ENCODE measurements at places on chromosomes 1 and 21. TPM values are rescaled to one million over a fixed set of nuclear protein-coding genes. Genes with fewer than 3 reads are reported as not detected.

The RXFP4 gene
- total RNA-seq = not detected

The DCST1 gene
- not detected for total RNA-seq

The NUDT17 gene
- 1.4 TPM for total RNA-seq

The SIM2 gene
- not detected for total RNA-seq

The PTPRC gene
- not detected for total RNA-seq

The PROK1 gene
- not detected for total RNA-seq

The B3GALT5 gene
- total RNA-seq = not detected

The RBM11 gene
- total RNA-seq = not detected

The ADORA3 gene
- not detected for total RNA-seq

The FTCD gene
- total RNA-seq = not detected

The LAPTM5 gene
- 1.3 TPM for total RNA-seq

The UBE2U gene
- total RNA-seq = not detected

The TNNT2 gene
- total RNA-seq = 0.78 TPM

The KIRREL1 gene
- 142 TPM for total RNA-seq

The PLA2G2A gene
- total RNA-seq = 8.4 TPM

The C1QC gene
- total RNA-seq = not detected

The PEAR1 gene
- 7.7 TPM for total RNA-seq

The FCRL2 gene
- total RNA-seq = not detected

The BTBD19 gene
- 5.1 TPM for total RNA-seq

The PTPRF gene
- 9.3 TPM for total RNA-seq

The HSD3B2 gene
- total RNA-seq = not detected

The AJAP1 gene
- 0.59 TPM for total RNA-seq

The NBPF14 gene
- total RNA-seq = 9.0 TPM

The MYOG gene
- not detected for total RNA-seq

The CHIA gene
- not detected for total RNA-seq

The UQCRHL gene
- total RNA-seq = 1.3 TPM

All from cardiac ventricle fibroblast (primary cell).